ENCODE measurements at places on chromosomes 1 and 21. TPM values are rescaled to one million over a fixed set of nuclear protein-coding genes. Genes with fewer than 3 reads are reported as not detected.

Gene FALEC
- total RNA-seq = not detected

Gene CHIT1
- 1.3 TPM for total RNA-seq

- DNase-seq = no peak
Observed at GRCh38 chr1:11281518-11282331, 8.7 kb downstream of the UBIAD1 start.

DNA sequence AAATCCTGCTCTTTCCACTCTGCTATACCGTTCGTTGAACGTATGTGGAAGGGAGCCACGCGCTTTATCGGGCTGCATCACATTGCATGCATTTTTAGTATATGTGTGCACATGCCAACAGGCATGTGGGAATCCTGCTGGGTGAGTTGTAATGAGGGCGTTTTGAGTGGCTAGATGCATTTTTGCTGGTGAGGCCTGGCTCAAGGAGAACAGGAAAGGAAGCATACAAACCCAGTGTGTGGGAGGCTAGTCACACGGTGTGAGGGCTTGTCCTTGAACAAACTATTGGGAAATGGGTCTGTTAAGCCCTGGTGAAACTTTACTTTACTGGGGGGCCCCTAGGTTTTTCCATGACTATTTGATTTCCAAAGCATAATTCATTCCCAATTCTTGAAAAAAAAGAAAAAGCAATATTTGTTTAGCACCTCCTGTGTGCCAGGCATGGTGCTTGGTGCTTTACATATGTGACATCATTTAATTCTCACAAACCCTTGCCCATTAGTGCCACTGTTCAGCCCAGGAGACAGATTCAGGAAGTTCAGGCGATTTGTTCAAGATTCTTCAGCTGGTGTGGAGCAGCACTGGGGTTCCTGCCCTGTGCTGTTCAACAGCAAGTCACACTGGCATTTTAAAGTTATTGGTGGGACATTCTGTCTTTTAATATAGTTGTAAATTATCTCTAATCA, 25.6 kb upstream of the JUN start:
- DNase-seq = no peak

- DNase-seq = no peak
Observed at GRCh38 chr1:177106614-177107365, 57.7 kb downstream of the ASTN1 start.

DNA sequence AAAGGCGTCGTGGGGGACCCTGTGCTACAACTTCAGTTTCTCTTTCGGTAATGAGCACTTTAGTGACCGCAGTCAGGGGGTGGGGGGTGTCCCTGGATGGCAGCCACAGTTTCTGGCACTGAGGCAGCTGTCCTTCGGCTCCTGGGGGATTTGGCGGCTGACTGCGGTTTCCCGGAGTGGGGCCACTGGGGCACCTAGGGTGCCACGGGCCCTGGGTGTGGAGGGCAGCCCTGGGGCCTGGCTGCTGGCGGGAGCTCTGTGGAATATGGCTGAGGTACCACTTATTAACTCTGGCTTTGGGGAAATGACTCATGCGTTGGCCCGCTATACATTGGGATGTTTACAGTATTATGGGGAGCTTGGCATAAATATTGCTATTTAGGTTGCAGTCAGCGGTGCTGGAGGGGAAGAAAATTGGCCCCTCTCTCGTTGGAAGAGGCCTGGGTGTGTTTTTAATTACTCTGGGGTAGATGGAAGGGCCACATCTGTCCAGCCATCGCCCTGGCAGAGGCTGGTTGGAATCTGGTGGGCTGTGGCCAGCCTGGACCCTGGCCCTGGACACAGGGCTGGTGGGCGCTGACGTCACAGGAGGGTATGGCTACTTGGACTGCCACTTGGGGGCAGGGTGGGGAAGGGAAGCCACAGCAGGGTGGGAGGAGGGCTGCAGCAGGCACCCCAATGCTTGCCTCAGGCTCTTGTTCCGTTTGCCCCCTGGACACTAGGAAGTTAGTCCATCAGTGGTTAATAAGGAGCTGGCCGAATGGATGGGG, 2.0 kb downstream of the EPHB2 start:
- DNase-seq = no peak

Measured in left cardiac atrium (tissue), 4 donors.